ENCODE measurements at places on chromosomes 12 and 14. TPM values are rescaled to one million over a fixed set of nuclear protein-coding genes. Genes with fewer than 3 reads are reported as not detected.
A peak's percentile ranks its signal among the peaks of the same experiment; 100 is the strongest.

The PLA2G1B gene
- total RNA-seq, result not detected

The TESPA1 gene
- total RNA-seq, result 160 TPM

The MAP3K9 gene
- 7.7 TPM for total RNA-seq

The CLEC1B gene
- 21.1 TPM for total RNA-seq

The SLC39A9 gene
- 31.0 TPM for total RNA-seq

The SMCO2 gene
- not detected for total RNA-seq

The STAB2 gene
- not detected for total RNA-seq

- no peak for DNase-seq
Measured at GRCh38 chr14:94701861-94702370, 68.0 kb downstream of the GSC start.

DNA sequence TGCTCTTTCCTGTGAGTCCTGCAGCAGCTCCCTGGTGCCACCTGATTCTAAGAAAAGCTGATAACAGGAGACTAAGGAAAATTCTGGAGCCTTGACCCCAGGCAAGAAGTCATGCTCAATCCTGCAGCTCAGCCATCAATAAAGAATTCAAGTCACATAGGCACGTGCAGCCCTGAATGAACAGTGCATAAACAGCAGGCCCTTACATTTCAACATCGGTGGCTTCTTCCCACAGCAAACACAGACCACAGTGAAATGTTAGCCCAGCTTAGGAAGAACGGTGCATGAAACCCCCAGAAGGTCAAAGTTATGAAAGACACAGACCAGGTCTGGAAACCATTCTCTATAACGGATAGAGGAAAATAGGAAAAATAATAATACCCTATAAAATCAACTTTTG lies 10.5 kb downstream of the CINP start:
- DNase-seq, result no peak

GRCh38 chr14:24701062-24701461 lies 67.1 kb upstream of the GZMB start:
- no peak for DNase-seq

DNA sequence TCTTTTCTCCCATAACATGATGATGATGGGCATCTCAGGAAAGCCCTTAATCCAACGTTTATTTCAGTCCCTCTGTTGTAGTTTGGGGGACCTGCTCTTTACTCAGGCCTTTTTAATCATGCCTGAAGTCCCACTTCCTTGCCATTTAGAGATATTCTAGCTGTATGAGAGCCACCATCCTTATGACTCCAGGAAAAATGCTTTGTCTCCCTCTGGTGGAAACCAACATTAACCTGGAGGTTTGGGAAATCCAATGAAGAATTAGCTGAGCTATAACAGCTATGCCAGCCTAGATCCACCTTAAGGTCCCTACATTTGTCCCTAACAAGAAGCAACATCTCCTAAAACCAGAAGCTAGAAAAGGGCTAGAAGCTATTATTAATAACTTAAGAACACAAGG lies 1399.1 kb downstream of the LRFN5 start:
- DNase-seq, result no peak

- DNase-seq, result no peak
Measured at GRCh38 chr12:58731096-58731495, 189.2 kb downstream of the LRIG3 start.

- DNase-seq, result no peak
Measured at GRCh38 chr12:66024949-66025348, 105.6 kb downstream of the LLPH start.

DNA sequence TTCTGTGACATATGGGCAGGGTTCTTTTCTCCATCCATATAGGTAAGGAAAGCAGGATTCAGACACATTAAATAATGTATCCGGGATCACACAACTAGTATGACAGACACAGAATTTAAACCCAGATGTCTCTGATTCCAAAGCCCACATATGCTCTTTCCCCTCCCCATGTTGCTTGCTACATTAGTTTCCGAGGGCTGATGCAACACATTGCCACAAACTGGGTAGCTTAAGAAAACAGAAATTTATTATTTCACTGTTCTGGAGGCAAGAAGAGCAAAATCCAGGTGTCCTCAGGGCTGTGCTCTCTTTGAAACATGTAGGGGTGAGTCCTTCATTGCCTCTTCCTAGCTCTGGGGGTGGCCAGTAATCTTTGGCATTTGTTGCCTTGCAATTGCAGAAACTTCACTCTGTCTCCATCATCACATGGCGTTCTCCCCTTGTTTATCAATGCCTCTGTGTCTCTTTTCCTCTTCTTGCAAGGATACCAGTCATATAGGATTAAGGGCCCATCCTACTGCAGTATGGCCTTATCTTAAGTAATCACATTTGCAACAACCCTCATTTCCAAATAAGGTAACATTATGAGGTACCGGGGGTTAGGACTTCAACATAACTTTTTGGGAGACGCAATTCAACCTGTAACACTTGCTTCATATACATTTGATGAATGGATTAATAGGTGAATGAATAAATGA lies 83.0 kb upstream of the CCND2 start:
- DNase-seq, result no peak

DNA sequence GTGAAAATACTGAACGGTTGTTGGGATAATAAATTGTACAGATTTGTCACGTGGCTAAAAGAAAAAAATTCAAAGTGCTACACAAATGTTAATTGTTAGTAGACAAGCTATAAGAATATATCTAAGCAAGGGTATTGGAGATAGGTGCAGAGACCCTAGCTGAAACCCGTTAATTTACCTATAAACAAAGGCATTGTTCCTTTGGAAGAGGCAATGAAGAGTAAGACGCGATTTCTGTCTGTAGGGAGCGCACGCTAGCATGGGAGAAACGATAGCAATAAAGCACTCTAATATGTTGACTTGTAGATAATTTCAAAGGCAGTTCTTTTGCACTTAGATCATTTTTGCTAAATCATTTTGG lies 565 bp downstream of the CCDC77 start:
- no peak for DNase-seq

DNA sequence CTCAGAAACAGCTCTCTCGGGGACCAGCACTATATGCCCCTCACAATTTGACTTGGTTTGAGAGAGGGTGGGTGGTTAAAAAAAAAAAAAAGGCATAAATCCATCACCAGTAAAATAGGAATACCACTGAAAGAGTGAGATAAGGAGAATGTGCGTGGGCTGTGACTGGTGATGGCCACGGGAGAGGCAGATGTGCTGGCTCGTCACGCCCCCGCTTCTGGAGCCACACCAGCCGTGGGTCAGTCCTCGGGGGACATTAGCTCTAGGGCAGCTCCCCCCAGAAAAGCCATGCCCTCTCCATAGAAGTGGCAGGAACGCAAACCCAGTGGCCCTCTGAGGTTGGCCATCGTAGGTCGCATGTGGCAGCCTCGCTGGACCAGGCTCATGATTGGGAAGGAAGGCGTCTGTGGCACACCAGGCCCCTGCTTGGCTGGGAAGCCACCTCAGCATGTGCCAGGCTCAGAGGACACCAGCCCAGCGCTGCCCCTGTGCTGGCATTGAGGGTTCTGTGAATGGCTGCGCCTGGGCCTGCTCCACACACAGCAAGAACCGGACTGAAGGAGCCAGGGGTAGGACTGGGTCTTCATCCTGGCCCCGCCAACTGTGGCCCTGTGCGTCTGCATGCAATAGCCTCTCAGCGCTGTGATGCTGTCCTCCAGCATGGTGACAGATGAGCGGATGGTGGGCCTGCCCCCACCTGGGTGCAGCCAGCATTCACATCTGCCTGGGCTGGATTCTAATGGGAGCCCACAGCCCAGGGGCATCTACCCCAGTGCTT lies 110.5 kb downstream of the PIWIL1 start:
- DNase-seq, result no peak

DNA sequence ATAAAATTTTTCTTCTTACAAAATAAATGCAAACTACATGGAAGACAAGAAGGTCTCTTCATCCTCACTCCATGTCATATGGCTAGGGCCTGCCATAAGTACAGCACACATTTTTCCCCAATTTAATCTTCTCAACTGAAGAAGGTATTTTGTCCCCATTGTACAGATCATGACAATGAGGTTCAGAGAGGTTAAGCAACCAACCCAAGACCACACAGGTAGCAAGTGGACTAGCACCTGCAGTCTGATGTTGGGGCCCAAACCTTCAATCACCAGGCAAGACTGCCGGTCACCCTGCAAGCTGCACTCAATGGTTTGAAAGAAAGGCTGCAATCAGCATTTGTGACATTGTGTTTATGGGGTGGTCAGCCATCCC lies 6.5 kb upstream of the MEG3 start:
- DNase-seq, result no peak

DNA sequence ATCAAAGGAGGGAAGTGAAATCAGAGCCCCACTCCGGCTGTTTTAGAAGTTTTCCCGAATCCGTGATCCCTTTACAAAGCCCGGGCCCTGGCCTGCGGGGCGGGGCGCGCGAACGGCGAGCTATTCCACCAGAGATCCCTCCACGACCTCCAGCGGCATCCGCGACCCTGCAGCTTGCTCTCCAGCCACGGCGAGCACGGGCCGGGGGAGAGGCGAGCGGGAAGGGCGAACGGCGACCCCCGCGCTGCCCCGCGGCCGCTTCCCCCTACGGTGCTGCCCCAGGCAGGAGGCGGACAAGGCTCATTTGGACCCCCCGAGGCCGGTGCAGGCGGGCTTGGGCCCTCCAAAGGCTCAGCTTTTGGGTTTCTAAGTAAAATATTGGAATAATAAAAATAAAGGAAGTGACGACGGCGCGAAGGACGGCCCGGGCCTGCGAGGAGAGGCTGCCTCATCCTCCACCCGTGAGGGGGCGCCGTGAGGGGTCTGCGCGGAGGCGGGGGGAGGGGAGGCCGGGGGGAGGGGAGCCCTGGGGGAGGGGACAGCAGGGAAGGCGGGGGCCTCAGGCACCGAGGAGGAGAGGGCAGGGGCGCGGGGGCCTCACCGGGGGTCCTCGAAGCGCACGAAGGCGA lies 613 bp downstream of the SRSF9 start:
- DNase-seq, result peak; percentile 8

DNA sequence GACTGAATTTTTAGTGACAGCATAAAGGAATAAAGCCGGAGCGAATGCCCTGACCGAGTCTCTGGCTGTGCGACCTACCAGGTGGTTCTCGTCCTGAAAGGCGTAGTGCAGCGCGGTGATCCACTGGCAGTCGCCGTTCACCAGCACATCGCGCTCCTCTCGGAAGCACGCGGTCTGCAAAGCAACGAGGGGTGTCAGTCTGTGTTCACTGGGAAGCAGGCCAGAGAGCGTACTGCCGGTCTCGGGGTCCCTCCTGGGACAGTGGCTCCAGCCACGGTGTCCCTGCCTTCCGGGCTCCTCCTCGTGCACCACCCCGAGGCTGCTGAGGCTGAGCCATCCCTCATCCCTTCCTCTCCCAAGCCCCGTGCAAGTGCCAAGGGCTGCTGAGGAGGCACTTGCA lies 53.5 kb downstream of the CDC42BPB start:
- DNase-seq, result no peak

DNA sequence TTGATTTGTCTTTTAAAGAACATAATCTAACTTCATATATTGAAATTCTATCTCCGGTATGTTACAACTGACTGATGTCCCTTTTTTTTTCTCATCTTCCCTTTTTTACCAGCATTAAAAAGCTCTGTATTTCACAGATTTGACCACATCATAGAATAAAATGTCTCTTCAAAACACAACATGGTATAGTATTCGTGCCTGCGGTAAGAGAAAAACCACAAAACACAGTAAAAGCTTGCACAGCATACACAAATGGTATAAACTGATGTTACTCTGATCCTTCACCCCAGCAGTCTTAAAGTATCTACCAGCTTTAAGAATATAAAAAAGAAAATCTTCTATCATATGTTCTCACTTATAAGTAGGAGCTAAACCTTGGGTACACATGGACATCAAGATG lies 83.4 kb downstream of the HECTD1 start:
- no peak for DNase-seq

- DNase-seq, result no peak
Measured at GRCh38 chr14:94411638-94412037, 23.2 kb upstream of the SERPINA1 start.

GRCh38 chr14:52733824-52734223 lies 3.9 kb downstream of the STYX start:
- DNase-seq, result no peak

- DNase-seq, result no peak
Measured at GRCh38 chr14:68929623-68930307, 49.3 kb downstream of the ACTN1 start.

- no peak for DNase-seq
Measured at GRCh38 chr14:50335389-50335788, 23.3 kb downstream of the DMAC2L start.

DNA sequence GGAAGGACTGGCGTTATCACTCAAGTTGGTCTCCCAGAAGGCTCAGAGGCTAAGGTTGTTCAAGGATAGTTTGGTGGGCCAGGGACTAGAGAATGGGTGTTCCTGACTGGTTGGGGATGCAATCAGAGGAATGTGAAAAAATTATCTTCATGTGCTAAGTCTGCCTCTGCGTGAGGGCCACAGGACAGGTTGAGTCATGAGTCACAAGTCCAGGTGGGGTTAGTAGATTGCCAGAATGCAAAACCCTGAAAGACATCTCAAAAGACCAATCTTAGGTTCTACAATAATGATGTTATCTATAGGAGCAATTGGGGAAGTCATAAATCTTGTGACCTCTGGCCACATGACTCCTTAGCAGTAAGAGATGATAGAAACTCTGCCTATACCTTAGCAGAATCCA lies 220.1 kb upstream of the EEA1 start:
- no peak for DNase-seq

DNA sequence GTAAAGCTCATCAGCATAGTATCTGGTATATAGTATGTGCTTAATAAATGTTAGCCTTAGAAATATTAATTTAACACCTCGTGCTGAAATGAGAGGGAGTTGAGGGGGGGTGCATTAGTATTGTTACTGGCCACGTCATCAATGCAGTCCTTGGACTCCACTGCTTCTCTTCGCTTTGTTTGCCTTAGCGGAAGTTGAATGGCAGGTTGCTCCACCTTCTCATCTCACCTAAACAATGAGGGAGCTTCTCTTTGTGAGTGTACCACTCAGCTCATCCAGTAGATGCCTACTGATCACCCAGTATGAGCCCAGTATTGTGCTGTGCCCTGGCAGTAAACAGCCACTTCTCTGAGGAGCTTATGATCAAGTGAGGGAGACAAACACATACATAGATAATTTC lies 4.5 kb downstream of the TMEM117 start:
- no peak for DNase-seq

DNA sequence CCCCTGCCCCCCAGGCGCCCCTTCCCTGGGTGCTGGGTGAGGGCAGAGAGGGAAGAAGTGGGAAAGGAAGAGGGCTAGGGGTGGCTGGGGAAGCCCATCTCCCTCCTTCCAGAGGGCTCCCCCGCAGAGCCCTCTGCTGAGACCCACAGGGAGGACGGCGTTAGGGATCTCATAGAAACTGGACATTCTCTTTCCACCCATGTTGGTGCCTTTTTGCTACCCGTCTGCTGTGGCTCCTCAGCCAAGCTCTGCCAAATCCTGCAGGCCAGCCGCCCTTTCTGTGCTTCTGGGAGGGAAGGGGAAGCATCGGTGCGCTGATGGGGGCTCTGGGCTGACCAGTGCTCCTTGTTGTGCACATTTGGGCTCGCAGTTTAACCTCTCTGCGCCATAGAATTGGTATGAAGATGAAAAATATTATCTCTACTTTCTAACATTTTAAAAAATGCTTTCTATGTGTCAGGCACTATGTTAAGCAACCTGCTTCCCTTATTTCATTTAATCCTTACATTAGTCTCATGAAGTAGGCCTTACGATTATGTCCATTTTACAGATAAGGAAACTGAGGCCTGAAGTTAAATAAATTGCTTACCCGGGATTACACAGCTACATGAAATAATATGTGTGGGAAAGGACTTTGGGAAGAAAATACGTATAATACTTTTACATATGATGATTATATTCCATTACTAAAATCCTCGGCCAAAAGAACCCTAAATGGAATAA lies 981 bp downstream of the SLC48A1 start:
- DNase-seq, result no peak

GRCh38 chr12:4809449-4810218 lies 89.4 kb downstream of the GALNT8 start:
- DNase-seq, result no peak

All from T-helper 17 cell (primary cell).